ENCODE measurements at places on chromosomes 1 and 21.
A peak's percentile ranks its signal among the peaks of the same experiment; 100 is the strongest.

- no peak for DNase-seq
Observed at GRCh38 chr1:191398551-191398950, 759.7 kb upstream of the RGS18 start.

DNA sequence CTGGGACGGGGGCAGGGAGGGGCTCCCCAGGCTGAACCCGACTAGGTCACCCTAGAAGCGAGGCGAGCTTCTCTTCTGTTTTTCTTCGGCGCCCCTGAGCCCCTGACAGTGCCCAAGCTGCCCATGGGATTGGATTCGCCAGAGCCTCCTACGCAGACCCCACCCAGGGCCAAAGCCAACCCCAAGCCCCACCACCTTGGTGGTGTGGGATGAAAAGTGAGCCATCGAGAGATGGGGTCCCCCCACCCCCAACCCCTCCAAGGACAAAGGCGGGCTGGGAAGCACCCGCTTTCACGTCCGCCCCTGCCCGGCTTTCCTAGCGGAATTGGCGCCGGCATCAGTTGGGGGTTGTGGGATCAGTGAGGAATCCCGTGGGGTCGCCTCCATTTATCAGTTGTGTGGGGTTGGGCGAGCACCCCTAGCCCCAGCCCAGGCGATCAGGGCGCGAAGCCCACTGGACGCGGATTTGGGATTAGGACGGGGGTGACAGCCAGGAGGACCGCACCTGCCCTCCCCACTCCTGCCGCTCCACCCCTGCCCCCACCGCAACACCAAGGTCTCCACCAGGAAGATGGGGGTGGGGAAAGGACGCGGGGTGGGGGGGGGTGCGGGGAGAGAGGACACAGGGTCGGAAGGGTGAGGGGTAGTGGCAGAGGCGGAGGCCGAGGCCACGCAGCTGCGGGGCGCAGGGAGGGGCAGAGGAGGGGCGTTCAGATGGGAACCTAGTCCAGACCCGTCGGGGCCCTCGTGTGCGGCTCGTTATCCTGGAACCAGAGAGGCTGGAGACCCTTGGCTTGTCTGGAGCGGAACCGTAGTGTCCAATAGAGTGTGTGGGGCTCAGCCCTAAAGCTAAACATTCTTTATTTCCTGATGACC, 4.4 kb downstream of the TSPEAR start:
- DNase-seq = no peak

DNA sequence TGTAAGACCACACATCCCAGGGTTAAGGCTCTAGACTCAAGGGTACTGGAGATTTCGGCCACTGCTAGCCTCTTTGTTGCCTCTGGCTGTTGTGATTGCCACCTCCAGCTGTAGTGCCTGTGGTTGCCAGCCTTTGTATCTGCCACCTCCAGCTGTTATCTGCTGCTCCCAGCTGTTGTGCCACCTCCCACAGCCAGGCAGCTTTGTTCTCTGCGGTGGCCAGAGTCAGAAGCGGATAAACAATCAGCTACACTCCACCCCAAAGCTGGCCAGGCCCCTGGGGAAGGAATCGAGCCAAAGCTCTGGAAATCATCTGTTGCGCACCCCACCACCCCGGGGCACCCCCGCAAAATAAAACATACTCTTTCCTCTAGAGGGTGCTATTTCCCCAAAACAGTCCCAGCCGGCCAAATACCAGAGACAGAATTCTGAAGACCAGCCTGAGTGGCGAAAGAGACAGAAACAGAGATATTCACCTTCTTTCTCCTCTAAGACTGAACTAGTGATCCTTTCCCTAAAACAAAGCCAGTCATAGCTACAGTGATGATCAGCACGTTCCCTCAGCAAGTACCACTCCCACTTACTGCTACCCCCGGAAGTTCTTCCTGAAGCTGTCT, 14.8 kb upstream of the PIGM start:
- DNase-seq = peak; percentile 23

DNA sequence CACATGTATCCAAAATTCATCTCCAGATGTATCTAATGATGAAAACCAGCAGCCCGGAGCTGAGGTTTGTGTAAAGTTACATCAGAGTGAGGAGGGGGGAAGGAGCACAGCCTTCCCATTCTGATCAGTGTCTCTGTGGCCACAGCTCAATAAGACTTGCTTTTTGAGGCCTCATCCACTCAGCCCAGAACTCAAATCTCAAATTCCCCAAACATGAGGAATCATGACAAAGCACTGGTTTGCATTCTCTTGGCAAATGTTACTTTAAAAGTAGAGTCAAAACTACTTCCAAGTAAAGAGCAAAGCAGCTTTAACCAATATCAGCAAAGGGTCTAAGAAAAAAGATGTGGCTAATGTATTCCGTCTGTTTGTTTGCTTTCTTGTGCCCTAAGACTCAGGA, 30.9 kb downstream of the CCN1 start:
- no peak for DNase-seq

DNA sequence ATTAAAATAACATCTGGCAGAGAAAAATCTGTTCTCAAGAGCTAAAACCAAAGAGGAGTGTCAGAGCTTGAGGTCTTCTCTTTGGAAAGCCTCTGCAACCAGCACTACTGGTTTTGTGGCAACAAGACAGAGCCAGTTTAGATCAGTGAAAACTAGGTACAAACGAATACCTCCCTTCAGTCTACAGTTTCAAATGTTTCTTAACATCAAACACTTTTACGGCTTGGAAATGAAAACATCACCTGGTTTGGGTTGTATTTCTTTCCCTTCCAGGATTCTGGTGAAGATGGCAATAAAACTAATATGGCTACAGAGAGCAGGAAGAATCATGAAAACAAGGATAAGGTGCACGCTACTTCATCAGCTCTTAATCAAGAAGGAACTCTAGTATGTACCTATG, 339.4 kb upstream of the ESRRG start:
- DNase-seq = no peak

- no peak for DNase-seq
Observed at GRCh38 chr1:92411511-92411910, 75.2 kb downstream of the GFI1 start.

DNA sequence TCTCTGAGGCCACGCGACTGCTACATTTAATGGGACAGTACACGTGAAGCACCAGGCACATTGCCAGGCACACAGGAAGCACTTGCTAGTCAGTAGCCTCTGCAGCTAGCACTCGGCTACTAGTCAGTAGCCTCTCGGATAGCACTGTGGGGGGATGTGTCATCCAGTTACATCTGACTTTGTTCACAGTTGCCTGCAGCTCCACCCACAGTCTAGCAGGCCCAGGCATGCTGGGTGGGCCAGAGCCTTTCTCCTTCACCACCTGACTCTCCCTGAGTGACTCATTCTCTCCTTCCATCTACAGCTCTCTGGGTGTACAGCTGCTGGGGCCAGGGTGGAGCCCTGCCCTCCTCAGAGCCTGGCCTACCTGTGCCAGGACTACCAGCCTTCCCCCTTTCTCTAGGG, 51.5 kb downstream of the PTPRF start:
- DNase-seq = peak; percentile 60

DNA sequence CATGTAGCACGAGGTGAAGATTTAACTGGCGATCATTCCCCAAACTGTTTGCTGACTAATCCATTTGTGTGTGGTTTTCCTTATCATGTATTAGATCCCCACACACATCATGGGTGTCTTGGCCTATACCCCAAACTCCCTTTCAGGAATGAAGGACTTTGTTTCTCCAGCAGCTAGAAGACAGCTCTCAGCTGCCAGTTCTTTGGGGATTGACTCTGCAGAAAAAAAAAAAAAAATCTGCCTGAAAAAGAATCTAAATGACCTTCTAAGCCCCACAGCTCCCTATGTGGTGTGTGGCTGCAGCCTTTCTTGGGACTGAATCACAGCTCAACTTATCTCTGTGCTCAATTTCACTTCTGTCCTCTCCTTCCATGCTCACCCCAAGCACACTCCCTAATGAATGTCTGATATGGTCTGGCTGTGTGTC, 256.3 kb upstream of the DUSP10 start:
- DNase-seq = no peak

- no peak for DNase-seq
Observed at GRCh38 chr21:44497703-44498126, 42.3 kb downstream of the KRTAP10-1 start.

- no peak for DNase-seq
Observed at GRCh38 chr1:217953330-217953729, 322.2 kb downstream of the SPATA17 start.

DNA sequence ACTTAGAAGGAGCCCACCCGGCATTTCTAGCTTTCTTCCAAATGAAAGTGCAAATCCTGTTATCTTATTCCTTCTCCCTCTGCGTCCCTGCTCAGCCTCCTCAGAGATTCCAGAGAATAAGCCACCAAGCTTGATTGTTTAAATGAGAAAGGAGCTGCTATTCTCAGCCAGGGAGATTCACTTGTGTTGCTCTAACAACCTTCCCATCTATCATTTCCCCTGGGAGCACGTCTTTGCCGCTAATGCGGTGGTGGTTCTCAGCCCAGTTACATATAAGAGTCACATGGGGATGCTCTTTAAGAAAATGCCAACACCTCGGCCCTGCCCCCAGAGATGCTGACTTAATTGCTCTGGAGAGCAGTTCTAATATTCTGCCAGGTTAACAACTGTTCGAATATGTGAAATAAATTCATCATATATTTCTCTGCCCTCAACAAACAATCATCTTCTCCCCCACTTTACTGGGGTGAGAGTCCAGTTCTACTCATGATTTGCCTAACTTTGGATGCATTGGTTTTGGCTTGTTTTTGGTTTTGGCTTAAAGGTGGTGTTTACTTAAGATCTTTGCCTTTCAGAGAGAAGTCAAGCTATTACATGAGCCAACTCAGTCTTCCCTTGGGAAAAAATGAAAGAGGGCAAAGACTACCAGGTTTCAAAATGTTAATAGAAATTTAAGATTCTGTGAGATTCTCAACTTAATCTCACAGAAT, 213.9 kb downstream of the SEC16B start:
- DNase-seq = no peak

DNA sequence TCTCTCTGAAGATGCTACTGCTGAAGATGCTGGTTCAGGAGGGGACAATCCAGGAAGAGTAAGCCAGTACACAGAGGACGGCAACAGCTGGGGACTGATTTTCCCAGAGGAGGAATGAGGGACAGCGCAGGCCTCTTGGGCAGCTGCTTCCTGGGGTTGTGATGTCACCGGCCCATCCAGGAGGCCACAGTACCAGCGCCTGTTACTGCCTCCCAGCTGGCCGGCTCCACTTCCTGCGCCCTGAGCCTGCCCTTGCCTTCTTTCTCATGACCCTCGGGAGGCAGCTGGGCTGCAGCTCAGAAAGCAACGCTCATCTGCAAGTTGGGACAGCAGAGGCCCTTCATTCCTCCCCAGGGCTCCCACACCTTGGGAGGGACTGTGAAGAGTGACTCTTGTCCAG, 21.9 kb upstream of the ID3 start:
- no peak for DNase-seq

DNA sequence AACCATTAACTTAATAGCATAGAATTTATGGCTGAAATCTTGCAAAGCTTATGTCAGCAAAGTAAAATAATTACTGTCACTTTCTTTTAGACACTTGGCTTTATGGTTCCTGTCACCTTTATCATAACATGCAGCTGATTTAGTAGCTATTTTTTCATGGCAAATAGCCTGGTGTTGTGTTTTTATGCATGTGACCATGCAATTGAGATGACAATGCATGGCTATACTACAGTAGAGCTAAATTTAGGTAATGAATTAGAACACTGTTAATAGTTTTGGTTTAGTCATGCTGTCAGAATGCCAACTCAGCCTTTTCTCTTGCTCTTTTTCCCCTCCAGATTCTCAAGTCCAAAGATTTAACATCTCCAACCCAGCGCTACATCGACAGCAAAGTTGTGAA, 88.6 kb downstream of the TGFB2 start:
- no peak for DNase-seq

DNA sequence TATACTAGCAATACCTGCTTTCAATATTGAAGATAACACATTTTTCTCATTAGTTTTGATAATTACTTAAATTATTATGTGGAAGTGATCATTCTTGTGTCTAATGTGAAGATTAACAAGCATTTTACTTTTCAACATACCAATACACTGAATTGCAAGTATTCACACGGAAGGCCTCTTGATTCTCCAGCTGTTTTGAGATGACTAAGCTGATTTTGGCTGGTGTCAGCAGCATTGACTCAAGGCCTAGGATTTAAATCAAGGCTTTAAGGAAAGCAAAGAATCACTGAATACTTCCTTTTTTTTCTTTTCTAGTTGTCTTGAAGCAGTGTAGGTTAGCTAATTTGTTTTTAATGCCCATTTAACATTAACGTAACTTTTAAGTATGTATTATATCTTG, 373.7 kb downstream of the SRGAP2C start:
- DNase-seq = no peak

GRCh38 chr1:155253208-155253607, 2.1 kb downstream of the ENTREP3 start:
- DNase-seq = no peak

DNA sequence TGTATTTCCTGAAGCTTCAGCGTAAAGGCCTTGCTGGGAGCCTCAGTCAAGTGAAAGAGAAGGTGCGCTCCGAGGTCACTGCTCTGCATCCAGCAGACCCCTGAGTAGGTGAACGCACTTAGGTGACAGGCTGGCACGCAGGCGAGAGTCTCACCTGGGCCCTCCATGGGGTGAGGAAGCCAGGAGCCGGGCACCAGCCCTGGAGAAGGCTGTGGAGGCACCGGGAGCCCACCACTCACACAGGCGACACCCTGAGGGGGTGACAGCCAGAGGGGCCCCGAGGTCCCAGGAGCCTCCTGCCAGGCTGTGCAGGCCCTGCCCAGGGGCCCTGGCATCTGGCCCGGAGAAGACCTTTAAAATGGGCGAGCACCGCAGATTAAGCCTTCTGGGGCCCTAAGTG, 67.6 kb downstream of the ARHGEF16 start:
- no peak for DNase-seq

DNA sequence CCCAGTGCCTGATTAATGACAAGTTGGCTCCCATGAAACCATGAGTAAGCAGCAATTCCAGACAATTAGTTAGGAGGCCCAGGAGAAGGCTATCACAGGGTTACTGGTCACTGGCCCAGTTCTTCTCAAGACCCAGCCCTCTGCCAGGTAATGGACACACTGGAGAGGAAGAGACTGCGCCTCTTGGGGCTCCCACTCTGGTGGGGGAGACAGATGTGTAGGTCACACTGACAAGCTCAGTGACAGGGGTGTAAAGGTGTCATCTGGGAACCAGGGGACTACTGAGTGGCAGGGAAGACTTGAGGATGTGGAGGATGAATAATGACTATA, 4.9 kb downstream of the HPCA start:
- DNase-seq = no peak

DNA sequence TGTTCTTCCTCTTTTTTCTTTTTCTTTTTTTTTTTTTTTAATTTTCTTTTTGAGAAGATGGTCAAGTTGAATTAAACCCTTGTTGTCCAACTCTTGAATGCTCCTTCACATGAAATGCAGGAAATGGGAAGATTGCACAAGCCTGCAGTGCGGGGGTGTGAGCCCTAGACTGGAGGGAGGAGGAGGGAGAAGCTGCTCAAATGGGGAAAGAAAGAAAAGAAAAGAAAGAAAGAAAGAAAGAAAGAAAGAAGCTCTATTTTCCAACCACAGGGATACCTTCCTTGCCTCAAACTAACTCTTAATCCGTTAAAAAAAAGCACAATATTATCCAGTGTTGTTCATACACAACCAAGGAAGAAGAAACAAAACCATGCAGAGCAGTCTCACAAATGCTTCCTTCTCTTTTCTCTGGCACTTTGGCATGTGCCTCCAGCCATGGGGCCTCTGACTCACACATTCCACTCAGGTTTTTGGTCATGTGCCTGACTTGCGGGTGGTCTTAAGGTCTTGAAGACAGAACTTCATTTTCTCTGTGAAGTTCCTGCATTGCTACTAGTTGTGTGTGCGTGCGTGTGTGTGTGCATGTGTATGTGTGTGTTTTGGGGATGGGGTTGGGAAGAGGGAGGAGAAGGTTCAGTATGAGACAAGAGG, 276.1 kb downstream of the RPS6KC1 start:
- no peak for DNase-seq

- no peak for DNase-seq
Observed at GRCh38 chr1:111961016-111961415, 28.5 kb downstream of the KCND3 start.
